Stimulated activated CD4-positive, alpha-beta T cell treated with anti-CD3 and anti-CD28 coated beads, Interleukin-1b, Interleukin-23, amount 100 ng/mL, for 1 hour (primary cell): ENCODE measurements at places on chromosomes 2 and 18.

DNA sequence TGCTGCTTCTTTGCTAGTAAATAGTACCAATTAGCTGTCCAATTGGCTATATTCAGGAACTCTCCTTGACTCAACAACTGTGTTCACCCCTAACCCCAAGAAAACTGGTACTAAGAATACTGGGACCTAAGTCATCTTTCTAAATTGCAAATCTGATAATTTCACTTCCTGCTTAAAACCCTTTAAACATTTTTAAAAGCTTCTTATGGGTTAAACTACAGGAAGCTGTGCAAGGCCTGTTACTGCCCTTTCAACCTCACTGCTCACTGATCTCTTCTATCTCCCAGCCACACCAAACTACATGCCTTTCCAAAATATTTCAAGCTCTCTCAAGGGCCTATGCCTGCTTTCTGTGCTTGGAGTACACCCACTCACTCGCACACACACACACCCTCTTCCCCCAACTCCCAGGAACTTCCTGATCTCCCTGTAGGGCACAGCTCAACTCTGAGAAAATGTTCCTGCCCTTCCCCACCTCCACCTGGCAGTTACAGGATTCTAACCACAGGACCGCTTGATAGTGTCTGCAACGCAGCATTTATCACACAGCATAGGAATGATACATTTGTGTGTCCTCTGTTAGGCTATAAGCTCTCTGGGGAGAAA, 6.7 kb downstream of the LMAN1 start:
- no peak for DNase-seq

DNA sequence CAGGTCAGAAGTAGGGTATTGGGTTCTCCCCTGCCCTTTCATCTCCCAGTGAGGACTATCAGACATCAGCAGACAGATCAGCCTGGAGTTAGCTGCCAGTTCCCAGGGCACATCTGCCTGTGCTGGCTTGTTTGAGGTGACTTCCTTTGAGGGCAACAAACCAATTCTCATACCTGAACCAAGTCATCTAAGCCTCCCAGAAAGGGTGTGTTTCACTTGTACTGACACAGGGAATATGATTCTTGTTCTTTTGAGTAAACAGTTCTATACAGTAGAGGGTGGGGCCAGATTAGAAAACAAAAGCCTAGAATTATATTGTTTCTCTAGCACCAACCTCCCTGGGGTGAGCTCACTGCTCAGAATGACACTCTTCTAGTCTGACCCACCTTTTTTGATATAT, 591.9 kb downstream of the SLC4A3 start:
- no peak for DNase-seq

DNA sequence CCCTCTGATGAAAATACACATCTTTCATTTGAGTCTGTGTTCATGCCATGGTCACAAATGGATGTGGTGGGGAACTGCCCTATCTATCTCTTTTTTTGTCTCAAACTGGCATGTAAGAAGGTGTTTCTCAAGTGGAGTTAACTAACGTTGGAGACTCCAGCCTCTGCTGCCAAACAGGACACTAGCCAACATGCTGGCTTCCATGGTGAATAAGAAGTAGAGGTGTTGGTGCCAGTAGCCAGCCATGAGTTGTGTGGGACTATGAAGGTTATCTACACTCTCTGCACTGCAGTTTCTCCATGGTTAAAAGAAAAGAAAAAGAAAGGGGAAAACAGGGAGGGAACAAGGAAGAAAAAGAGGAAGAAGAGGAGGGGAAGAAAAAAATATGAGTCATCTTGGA, 149.0 kb upstream of the TMEM200C start:
- no peak for DNase-seq

DNA sequence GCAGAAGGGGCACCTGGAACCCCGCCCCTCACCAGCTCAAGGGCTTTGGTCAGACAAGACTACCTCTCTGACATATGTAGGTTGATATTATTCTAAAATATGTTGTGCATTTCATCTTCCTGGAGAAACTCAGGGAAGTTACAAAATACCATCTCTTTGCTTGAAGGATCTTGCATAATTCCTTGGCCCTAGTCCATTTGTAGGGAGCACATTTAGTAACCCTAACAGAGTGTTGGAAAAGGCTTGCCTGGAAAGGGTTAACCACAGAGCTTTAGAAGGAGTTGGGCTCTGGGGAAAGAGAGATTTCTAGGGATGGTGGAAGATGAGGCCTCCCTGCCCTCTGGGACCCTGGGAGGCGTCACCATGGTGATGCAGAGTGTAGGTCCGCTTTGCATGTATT, 143.0 kb upstream of the SLC1A4 start:
- no peak for DNase-seq

DNA sequence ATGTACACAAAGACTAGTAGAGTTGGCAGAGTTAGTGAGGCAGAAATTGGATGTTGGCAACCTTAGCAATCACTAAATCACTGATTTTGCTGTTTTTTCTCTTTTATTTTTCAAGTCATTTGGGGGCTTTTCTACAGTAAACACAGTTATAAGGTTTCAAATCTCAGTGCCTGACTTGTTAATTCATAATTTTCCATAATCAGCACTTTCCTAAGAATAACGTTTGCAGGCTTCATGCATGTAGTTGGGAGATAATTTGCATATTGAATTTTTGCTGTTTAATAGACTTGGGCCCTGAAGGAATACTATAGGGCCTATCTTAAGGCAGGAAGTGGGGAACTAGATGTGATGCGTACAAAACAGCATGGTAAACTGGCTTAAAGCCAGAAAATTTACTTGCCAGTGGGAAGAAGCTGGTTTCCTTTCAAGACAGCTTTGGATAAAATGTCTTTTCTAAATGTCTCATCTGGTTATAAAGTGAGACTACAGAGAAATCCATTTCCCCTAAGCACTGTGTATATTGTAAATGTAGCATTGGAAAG, 127.2 kb upstream of the SMIM21 start:
- DNase-seq: no peak

- DNase-seq: no peak
These were observed 927.6 kb downstream of the TSN start for GRCh38 chr2:122683018-122683417.

DNA sequence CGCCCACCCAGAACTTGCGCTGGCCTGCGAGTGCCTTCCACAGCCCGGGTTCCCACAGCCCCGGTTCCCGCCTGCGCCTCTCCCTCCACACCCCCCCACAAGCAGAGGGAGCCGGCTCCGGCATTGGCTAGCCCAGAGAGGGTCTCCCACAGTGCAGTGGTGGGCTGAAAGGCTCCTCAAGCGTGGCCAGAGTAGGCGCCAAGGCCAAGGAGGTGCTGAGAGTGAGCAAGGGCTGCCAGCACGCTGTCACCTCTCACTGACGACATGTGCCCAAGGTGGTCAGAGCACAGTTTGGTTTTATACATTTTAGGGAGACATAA, 15.3 kb upstream of the PXDN start:
- DNase-seq: no peak

- no peak for DNase-seq
These were observed 113.5 kb upstream of the NEDD4L start for GRCh38 chr18:57930476-57930875.

- no peak for DNase-seq
These were observed 24.2 kb downstream of the CTIF start for GRCh38 chr18:48563027-48563426.

GRCh38 chr18:3604498-3605408, 154.8 kb downstream of the TGIF1 start:
- no peak for DNase-seq

DNA sequence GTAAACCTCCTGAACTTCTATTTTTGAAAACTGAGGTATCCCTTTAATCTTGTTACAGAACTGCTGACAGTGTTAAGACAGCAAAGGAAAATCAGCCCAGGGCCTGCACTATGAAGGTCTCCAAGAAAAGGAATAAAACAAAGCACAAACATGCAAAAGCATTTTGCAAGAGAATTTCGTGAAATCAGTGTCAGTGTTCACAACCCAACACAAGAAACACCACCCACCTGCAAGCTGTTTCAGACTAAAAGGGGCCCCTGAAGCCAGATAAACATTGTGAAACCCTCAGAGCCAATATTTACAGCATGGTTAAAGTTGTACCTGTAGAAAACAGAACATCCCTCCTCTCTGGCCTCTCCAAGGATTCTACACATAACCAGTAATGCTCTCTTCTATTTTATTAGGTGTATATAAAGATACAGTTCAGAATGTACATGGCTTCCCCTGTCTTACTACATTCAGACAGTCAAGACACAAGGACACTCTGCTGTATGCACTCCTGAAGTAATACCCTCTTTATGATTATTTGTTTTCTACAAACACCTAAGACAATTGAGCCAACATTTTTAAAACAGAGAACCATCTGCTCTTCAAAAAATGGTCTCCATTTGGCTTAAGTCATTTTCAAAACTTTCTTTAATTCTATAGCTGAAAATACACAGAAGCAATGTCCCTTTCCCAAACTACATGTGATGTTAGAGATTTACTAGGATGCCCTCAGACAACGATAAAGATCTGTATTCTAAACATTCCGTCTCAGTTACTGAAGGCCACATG, 149.5 kb upstream of the ZFP36L2 start:
- DNase-seq: no peak

DNA sequence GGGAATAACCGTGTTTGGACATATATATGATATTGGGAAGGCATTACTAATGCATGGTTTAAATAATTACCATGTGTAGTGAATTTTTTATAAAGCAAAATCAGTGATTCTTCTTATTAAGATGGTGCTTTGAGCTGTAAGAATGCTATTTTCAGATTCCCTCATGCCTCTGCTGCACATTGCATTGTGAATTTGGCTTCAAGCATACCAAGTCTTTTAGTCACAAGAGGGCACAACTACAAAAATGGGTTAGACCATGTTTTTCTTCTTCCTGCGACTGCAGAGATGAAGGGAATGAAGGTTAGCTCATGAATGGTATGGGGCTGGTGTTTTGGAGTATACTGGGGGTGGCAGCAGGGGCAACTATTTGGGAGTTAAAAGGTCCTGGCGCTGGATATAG, 320.1 kb downstream of the SLC4A3 start:
- DNase-seq: no peak

- no peak for DNase-seq
These were observed 232.8 kb downstream of the GRB14 start for GRCh38 chr2:164388511-164388910.

DNA sequence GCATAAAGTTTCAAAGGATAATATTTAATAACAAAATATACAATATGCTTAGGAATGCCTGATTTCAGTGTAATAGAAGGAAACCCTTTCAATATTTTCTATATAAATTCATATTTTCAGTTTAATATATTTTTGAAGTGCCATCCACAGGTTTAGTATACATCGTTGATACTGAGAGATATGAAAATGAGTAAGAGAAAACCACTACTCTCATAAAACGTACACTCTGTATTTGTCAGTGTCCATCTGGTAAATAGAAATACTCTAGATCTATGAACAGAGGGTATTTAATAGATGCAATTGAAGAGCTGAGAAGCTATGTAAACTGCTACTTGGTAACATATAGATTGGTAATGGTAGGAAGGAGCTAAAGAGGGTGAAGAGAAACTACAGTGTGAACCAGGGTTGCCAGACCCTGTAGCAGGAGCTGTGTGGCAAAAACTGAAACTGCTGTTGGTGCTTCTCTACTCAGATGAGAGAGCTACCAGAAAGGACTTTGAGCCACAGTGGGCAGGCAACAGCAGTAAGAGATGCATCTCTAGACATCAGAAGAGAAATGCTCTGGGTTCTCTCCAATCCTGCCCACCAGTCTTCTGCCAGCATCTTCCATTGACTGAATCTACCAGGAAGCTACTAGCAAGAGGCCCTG, 187.4 kb downstream of the CCDC102B start:
- no peak for DNase-seq

DNA sequence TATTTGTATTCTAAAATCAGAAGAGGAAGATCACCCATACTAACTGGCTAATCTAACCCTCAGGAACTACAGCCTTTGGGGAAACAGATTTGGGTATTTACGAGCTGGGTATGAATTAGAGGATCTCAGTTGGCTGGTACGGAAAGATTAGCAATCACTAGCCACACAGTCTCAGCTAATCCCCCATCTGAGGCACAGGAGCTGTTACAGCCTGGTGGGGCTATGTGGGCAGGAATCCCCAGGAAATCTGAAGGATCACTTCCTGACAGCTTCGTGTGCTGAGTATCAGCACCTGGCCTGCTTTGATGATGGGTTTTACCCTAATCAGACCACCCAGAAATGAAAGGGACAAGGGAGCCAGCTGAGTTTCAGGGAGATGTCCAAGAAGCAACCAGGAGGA, 206.3 kb downstream of the AFF3 start:
- no peak for DNase-seq

DNA sequence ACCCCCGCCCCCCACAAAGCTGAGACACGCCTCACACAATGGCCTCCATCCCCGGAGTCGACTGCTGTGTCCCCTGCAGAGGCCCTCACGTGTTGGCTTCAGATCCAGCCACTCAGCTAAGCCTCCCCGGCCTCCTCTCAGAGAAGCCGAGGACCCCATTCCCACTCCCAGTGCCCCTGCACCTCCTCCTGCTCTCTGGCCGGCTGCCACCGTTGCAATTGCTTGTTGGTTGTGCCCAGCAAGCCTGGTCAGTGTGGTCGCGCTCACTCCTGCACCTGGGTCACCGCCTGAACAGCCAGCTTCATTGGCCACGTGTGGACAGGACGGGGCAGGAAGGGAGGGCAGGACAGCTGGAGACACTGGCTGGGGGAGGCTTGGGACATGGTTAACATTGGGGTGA, 191.5 kb upstream of the SALL3 start:
- DNase-seq: no peak

DNA sequence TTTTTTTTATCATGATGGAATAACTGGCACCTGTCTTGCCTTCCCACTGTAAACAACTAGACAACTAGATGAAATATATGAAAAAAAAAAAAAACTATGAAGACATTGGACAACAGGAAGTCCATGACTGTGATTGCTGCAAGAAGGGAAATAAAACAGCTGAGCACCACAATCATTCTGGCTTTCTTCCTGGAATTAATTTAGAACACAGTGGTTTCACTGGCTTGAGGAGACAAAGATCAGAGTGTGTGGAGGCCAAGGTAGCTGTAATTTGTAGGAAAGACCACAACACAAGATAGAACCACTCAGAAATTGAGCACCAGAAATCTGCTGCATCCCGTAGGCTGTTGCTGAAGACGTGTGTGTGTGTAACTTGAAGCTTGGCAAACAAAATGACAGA, 121.1 kb upstream of the PID1 start:
- no peak for DNase-seq

- DNase-seq: no peak
These were observed 77.6 kb upstream of the SEC11C start for GRCh38 chr18:59061914-59062642.

GRCh38 chr2:112751451-112752197, 12.8 kb downstream of the CKAP2L start:
- no peak for DNase-seq

DNA sequence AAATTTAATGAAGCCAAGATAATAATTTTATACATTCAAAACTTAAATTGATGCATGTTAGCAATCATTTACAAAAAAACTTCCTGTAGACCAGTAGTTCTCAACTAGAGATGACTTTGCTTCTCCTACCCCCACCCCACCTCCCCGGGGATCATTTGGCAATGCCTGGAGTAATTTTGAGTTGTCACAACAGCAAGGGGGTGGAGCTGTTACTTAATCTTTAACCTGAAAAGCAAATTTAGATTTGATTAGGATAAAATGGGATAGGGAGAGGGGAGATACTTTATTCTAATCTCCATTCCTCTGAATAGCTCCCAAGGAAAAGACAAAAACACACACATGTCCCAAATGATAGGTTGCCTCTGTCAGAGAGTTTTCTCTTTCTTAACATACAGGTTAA, 4.2 kb downstream of the SLC40A1 start:
- no peak for DNase-seq

- DNase-seq: no peak
These were observed 108.1 kb downstream of the ADCYAP1 start for GRCh38 chr18:1012775-1013174.

- DNase-seq: no peak
These were observed 1.4 kb downstream of the CYS1 start for GRCh38 chr2:10078704-10079265.
